ENCODE measurements at places on chromosomes 16 and 17.

GRCh38 chr17:76351526-76352071 is 2.1 kb downstream of the PRPSAP1 start:
- DNase-seq, result no peak

- DNase-seq, result peak; percentile 9
Measured at GRCh38 chr16:52515068-52515671, 31.8 kb downstream of the TOX3 start.

- no peak for DNase-seq
Measured at GRCh38 chr17:12655936-12656335, 9.8 kb upstream of the MYOCD start.

- DNase-seq, result no peak
Measured at GRCh38 chr17:29709866-29710519, 87.3 kb upstream of the CORO6 start.

DNA sequence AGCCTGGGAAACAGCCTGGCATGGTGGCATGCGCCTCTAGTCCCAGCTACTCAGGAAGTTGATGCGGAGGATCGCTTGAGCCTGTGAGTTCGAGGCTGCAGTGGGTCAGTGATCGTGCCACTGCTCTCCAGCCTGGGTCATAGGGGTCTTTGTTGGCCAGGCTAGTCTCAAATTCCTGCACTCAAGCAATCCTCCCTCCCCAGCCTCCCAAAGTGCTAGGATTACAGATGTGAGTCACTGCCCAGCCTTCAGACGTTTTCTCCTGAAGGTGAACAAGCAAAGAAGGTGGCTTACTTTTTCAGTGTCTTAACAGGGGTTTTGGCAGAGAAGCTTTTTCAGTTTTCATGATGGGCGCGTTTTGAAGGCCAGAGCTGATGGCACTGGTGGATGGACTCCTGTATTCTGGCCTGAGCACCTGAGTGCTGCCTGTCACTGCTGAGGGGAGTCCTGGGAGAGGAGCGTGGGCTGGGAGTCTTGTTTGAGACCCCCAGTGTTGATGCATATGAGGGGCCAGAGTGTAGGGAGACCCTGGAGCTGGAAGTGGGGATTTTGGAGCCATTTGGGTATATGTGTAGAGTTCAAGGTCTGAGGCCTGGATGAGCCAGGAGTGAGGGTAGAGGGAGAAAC is 41.4 kb downstream of the FOXK2 start:
- DNase-seq, result no peak

GRCh38 chr17:41772586-41773189 is 13.8 kb downstream of the JUP start:
- DNase-seq, result no peak

- DNase-seq, result no peak
Measured at GRCh38 chr16:73390936-73391335, 343.0 kb upstream of the ZFHX3 start.

- DNase-seq, result no peak
Measured at GRCh38 chr16:3285131-3285530, 1.8 kb downstream of the ZNF263 start.

DNA sequence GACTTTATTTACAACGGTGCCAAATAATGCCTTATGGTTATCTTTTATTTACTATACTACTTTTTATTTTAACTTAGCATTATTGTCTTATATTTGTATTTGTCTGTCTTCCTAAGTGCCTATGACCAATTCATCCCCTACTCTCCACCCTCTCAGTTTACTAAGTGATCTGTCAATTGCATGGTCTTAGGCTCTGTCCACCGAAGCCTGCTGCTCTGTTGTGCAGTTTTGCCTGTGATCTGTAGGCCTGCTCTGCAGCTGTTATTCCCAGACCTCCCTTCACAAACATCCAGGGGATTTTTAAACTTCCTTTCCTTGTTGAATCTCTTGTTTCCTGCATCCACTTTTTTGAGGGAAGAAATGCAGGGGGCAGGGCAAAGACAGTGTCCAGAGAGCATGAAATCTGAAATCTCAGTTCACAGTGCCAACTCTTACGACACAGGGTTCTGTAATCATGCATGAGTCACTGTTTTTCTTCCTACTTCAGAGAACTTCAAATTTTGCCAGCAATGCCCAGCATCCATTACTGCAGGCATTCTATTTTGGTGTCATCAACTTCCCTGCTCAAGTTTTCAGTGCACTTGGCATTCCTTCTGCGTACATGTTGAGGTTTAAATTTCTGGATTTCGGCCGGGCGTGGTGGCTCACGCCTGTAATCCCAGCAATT is 11.4 kb downstream of the SLFN5 start:
- no peak for DNase-seq

GRCh38 chr16:2473999-2474876 is 689 bp upstream of the TBC1D24 start:
- no peak for DNase-seq

- no peak for DNase-seq
Measured at GRCh38 chr16:17031484-17032268, 439.1 kb downstream of the XYLT1 start.

- no peak for DNase-seq
Measured at GRCh38 chr17:74206332-74206818, 2.9 kb downstream of the RPL38 start.

GRCh38 chr17:40331743-40332641 is 23.0 kb downstream of the RARA start:
- DNase-seq, result no peak

GRCh38 chr17:73165616-73166404 is 1.0 kb downstream of the SSTR2 start:
- DNase-seq, result no peak

GRCh38 chr17:7002288-7003047 is 6.6 kb downstream of the ALOX12 start:
- DNase-seq, result no peak

GRCh38 chr16:64749346-64749745 is 372.5 kb downstream of the CDH11 start:
- no peak for DNase-seq

GRCh38 chr16:83814659-83814985 is 6.8 kb downstream of the HSBP1 start:
- DNase-seq, result no peak

DNA sequence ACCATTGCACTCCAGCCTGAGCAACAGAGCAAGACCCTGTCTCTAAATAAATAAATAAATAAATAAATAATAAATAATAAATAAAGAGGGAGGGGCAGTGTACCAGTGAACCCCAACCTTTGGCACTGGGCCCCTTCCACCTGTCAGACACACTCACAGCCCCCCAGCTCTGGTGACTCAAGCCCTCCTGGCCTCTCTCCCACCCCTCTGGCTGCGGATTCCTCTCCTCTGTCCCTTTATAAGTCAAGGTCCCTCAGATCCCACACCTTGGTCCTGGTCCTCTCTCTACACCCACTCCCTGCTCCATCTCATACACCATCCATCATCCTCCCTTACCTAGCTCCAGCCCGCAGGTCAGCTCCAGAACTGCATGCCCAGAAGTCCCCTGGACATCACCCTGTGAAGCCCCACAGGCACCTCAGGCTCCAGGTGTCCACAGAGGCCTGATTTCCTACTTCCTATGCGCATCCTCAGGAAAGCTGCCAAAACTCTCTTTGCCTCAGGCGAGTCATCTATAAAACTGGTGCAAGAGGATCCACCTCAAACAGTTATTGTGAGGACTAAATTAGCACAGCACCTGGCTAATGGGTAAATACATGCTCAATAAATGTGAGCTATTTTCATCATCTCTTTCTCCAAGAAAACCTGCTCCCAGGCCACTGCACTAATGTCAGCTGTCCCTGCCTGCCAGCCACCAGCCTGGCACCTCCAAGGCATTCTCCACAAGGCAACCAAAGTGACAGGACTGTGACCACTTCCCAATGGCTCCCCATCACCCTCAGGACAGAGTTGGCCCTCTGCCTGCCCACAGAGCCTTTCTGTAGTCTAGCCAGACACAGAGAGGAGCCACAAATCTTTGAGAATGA is 46.8 kb downstream of the BEAN1 start:
- DNase-seq, result no peak

DNA sequence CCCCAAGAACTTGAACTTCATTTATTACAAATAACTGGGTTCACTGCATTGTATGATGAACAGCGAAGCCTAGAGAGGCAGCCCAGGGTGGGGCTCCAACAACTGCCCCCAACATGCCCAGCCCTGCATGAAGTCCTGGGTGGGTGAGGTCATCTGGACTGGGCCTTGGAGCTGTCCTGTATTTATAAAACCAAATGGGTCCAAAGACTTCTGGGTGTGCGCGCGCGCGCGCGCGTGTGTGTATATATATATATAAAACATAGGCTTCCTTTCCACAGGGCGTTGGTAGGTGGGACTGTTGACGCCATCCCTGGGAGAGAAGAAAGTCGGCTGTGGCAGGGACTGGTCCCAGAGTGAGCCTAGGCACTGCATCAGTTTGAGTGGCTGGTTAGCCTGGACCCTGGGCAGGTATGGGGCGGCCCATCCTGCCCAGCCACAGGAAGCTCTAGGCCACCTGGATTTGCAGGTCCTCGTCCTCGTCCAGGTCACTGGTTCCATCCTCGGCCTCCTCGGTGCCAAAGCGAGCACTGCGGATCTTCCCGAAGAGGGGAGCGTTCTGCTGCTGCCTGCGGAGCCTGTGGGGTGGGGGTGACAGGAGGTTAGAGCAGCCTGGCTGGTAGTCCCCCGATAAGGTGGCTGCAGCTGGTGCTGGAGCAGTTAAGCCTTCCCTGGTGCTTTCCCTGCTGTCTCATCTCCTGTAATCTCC is 23.9 kb downstream of the CCDC102A start:
- no peak for DNase-seq

GRCh38 chr17:78563189-78564145 is 13.7 kb downstream of the DNAH17 start:
- no peak for DNase-seq

DNA sequence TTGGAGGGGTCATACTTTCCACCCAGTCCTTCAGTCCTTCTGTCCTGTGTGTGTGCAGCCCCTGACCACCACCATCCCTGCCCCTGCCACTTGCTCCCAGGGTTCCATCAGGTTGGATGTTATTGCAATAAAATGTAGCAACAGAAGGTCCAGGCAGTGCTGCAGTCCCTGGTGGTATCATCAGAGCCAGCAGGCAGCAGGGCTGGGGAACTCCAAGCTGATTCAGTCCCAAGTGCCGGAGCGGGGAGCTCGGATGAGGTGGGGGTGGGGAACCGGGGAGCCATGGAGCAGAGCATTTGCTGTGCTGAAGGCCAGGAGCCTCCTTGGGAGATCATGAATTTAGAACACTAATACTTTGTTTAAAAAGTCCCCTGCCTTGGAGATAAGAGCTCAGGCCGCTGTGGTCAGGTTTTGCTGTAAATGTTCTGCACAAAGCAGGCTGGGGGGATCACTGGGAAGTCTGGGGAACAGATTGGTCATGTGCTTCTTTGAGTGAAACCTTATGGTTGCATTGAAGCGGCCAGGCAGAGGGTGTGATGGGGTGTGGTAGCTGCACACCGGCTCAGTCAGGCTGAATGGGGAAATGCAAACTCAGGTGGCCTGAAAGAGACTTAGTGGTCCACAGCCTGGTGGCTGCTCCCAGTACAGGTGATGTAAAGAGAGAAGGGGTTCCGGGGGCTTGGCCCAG is 225.9 kb downstream of the SEC14L1 start:
- no peak for DNase-seq

- no peak for DNase-seq
Measured at GRCh38 chr17:47192554-47192953, 3.5 kb upstream of the CDC27 start.

DNA sequence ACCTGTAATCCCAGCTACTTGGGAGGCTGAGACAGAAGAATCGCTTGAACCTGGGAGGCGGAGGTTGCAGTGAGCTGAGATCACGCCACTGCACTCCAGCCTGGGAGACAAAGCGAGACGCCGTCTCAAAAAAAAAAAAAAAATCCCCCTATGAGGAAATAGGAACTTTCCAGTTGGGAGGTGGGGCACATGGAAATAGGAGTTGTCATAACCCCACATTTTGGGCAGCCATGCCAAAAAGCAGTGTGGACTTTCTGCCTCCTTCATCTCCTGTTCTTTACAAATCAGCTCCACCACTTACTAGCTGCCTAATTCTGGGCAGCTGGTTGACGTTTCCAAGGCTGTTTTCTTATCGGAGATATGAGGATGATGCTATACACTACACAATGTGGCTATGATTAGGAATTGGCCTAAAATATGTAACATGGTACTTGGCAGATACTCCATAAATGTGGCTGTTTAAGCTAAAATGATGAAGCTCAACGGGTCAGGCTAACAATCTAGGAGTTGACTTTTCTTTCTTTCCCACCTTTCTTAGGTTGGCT is 21.5 kb upstream of the CCL5 start:
- no peak for DNase-seq

DNA sequence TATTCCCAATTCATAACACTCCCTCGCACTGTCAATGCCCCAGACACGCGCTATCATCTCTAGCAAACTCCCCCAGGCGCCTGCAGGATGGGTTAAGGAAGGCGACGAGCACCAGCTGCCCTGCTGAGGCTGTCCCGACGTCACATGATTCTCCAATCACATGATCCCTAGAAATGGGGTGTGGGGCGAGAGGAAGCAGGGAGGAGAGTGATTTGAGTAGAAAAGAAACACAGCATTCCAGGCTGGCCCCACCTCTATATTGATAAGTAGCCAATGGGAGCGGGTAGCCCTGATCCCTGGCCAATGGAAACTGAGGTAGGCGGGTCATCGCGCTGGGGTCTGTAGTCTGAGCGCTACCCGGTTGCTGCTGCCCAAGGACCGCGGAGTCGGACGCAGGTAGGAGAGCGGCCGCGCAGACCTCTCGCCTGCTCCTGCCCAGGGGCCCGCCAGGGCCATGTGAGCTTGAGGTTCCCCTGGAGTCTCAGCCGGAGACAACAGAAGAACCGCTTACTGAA is at the start of gene GRN:
Gene GRN (plus strand): TSS at position 364 of the 515 bp plus-strand sequence. CDS start 3,863 bp downstream, outside the sequence.
- DNase-seq, result peak; percentile 99

DNA sequence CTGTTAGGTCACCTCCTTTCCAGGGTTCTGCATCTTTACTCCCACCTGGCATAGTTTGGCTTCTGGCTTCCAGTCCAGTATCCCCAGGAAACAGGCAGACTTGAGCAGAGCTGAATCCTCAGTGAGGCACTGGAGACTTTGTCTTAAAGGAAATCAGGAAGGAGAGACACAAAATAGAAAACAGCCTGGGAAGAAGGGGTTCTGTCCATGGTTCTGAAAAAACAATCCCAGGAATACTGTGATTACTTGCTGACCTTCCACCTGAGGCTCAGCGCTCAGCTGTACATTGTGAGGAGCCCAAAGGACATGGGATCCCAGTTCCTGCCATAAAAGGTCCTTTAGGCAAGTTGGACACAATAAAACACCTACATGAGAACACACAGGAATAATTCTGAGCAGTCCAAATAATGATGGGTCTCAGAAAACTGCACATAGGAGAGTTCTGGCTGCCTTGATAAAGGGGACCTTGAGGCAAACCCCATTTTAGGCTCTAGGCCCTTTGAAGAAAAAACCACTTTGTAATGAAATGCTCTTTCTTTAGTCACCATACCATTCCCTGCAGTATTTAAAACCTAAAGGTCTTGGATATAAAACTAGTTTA is 81.4 kb upstream of the CRHR1 start:
- DNase-seq, result no peak

GRCh38 chr16:84581158-84581557 is 36.7 kb downstream of the COTL1 start:
- DNase-seq, result no peak

DNA sequence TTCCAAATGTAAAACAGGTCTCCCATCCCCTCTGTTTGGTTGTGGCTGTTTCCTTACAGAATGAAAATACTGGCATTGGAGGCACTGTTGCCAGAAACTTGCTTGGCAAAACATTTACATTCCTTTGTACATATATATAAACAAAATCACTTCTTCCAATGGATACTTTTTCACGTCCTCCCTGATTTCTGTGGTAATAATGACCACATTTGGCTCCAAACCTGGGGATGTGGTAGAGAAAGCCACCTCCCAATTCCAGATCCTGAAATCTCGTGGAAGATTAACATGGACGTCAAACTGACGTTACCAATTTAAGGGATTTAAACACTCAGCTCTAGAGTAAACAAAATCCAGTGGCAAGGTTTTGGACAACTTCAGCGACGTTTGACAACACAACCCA is 370.8 kb upstream of the ZFHX3 start:
- no peak for DNase-seq
